ENCODE measurements at places on chromosomes 4 and X.

DNA sequence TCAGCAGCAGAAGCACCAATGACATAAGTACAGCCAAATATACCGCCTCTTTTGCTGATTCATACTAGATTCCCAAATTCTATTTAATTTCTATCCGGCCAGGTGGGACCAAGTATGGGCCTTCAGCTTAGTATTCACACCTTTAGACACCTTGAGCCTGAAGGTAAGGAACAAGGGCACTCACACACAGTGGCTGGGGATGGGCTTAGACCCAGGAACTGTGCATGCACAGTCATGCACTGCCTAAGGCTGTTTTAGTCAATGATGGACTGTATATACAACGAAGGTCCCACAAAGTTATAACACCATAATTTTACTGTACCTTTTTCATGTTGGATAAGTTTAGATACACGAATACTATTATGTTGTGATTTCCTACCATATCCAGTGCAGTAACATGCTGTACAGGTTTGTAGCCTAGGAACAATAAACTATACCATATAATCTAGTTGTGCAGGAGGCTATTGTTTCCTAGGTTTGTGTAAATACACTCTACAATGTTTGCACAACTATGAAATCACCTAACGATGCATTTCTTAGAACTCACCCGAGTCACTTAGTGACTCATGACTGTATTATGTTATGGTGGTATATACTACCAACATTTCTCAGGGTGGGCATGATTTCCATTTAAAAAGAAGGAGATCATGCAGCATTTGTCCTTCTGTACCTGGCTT, 9.7 kb upstream of the CLNK start:
- no peak for DNase-seq

- DNase-seq: no peak
Measured at GRCh38 chr4:150140774-150141400, 62.6 kb downstream of the DCLK2 start.

- no peak for DNase-seq
Measured at GRCh38 chrX:138982365-138982764, 270.8 kb upstream of the FGF13 start.

DNA sequence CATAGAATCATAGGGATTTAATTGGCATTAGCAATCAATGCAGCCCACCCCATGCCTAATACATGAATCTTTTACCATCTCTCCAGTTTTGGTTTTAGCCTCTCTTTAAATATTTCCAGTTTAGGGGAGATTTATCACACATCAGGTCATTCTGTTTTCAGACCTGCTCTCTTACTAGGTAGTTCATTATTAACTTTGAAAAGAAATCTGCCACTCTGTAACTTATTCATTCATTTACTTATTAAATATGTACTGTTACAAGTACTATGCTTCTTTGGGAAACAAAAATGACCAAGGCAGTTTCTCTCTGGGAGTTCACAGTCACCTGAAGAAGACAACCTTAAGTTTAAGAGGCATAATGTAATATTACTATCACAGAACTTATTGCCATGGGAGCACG, 62.1 kb downstream of the USO1 start:
- no peak for DNase-seq

- DNase-seq: no peak
Measured at GRCh38 chr4:86856896-86857295, 7.7 kb upstream of the SLC10A6 start.
